Activated CD8-positive, alpha-beta memory T cell treated with anti-CD3 and anti-CD28 coated beads, Interleukin-2, amount 10 ng/mL, durations not matched to agents 7 days and 5 days (primary cell): ENCODE measurements at places on chromosomes 6 and 20. TPM values are rescaled to one million over a fixed set of nuclear protein-coding genes. Genes with fewer than 3 reads are reported as not detected.

Gene ZNF318
- 12.8 TPM for total RNA-seq

Gene NQO2
- total RNA-seq = 14.5 TPM

Gene EPHA7
- not detected for total RNA-seq

Gene TRAPPC3L
- total RNA-seq = not detected

Gene SH3BGRL2
- total RNA-seq = 0.42 TPM

Gene RSPH4A
- 0.18 TPM for total RNA-seq

DNA sequence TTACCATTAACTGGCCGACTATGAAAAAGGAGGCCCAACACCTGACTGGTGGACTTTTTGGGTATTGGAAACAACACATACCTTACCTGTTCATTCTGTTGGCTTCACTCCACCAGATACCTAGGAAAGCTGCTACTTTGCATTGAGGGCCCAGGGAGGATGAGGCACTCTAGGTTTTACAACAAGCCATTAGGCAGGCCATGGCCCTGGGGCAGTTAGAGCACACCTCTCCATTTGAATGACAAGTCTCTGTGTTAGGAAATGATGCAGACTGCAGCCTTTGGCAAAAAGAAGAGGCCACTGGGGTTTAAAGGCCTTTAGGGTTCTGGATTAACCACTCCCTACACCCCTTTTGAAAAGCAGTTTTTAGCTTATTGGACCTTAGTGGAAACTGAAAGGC, 144.3 kb downstream of the OR2B2 start:
- no peak for DNase-seq
